ENCODE measurements at places on chromosomes 3 and 15.

DNA sequence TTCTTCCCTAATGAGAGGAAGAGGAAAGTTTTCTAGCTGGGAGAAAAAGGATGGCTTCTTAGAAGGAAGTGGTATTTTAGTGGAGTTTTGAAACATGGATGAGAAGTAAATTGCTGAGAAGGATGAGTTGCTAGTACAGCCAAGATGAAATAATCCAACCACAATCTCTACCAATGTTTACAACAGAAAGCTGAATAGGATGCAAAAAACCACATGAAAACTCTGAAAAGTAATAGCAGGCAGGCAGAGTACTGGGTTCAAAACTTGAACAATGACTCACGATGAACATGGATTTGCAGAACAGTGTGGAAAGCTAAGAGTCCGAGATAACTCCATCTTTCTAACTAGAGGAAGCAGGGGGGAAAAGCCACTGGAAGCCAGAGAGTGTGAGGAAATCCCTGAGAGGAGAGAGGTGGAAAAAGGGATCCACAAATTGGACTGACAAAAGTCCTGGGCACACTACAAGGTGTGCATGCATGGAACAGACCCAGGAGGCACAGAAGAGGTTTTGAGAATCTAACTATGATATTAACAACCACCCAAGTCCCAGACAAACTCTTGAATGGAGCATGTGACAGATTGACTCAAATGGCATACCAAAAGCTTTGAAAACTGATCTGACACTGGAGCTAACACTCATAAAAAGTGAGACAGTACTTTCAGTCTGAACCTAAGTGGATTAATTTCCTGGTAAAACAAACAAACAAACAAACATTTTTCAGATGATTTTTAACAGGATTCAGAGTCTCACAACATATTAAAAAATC lies 76.7 kb downstream of the ST6GAL1 start:
- no peak for DNase-seq

DNA sequence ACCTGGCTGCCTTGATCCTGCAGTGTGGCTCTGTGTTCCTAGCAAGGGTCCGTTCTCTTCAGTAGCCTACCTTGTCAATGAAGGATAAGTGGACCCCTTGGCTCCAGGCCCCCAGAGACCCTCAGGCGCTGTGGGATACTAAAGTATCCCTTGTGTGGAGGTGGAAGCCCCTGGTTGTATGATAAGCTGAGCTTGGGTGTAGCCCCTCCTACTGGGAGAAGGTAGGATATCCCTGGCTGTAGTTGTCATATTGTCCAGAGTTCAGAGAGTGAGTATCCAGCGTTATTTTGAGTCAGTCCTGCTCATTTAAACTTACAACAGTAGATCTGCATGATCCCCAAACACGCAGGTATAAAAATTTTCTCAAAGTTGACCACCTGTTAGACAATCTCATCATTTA lies 496.8 kb downstream of the CNTN4 start:
- no peak for DNase-seq

GRCh38 chr3:57063032-57063431 lies 2.6 kb downstream of the SPATA12 start:
- no peak for DNase-seq

GRCh38 chr3:63037116-63037515 lies 161.9 kb upstream of the CADPS start:
- no peak for DNase-seq

DNA sequence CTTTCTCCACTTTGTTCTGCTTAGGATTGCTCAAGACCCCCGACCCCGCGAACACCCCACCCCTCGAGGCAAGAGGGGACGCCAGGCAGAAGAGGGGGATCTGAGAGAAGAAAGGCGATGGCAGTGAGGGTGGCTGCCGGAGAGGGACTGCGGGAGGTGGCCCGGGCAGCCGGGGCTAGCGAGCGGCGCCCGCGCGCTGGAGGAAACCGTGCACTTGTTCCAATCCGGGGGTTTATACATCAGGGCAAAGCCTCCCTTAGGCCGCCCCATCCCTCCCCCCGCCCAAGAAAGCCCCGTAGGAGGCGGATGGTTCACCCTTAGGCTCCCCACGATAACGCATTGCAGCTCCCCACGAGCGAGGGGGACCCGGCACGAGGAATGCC lies 475 bp downstream of the ERC2 start:
- peak; percentile 11 for DNase-seq

DNA sequence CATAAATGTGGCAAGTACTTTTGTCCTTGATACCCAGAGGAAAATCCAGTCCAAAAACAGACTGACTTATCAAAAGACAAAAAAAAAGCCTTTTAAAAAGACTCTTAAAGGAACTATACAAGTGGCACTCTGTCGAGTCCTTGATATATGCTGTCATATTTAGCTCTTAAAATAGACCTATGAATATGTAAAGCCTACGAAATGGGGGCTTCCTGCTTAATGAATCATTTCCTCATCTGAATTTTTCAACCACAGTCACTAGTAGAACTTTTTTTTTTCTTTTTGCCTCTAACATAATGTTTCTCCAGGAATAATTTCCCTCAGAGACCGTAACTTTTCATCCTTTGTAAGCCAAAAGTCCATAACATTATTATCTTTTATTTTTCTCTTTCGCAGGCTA lies 95.8 kb downstream of the P3H2 start:
- no peak for DNase-seq

GRCh38 chr3:151460774-151461450 lies at the start of gene IGSF10:
Gene IGSF10 (minus strand): TSS chr3:151461061. CDS start chr3:151458709, 2,352 bp downstream.
- DNase-seq: peak; percentile 7

DNA sequence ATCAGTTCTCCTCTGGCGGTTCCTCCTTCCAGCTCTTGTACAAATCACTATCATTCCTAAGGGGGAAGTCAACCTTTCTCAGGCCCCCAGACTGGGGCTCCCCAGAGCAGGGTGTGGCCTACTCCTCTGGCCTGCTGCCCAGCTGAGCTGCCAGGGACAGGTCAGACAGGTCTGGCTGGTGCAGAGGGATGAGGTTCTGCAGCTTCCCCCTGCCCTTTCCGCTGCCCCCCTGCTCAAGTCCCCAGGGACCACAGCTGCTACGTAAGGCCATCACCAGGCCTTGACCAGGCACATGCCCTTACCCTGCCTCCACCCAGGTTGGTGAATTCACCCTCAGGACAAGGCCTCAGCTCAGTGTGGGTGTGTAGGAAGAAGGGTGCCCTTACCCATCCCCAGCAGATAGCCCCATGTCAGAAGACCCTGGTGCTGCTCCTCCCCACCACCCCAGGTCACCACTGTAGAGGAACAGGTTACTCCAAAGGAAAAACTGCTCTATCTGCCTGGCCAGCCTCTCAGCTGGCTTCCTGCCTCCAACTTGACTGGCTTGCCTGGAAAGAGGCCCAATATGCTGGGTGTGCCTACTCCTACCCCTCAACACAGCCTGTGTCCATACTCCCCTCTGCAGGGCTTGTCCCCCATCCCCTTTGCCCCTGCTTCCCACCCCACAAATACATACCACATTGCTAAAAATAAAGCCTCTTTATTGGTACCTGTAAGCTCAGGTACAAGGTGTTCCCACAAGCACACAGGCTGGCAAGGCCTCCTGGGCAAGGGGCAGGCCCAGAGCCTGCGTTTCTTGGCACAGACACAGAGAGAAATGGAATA lies 12.0 kb downstream of the CSRNP1 start:
- no peak for DNase-seq

GRCh38 chr3:42988566-42988965 lies 9.5 kb downstream of the GASK1A start:
- no peak for DNase-seq

DNA sequence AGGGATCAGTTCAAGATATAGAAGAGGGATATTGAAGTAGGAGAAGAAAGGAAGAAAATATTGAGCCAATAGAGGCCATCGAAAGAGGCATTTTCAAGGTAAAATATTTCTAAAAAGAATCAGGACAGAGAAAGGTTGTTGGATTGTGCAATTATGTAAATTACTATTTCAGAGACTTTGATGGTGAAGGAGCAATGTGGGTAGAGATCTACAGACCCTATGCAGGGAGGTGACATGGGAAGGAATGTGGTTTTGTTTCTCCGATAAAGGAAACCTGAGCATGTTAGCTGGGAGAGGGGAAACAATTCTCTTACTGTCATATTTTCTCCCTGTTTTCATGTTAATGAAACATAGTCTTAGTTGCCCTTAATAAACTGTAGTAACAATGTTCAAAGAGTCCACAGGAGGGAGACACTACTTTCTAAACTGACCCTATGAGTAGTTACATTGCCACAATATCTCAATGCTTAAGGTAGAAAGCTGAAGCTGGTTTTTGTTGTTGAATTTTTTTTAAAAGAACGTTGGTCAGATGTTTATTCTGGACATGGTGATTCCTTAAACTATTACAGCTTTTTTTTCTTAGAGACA lies 133.3 kb downstream of the GRM7 start:
- no peak for DNase-seq

DNA sequence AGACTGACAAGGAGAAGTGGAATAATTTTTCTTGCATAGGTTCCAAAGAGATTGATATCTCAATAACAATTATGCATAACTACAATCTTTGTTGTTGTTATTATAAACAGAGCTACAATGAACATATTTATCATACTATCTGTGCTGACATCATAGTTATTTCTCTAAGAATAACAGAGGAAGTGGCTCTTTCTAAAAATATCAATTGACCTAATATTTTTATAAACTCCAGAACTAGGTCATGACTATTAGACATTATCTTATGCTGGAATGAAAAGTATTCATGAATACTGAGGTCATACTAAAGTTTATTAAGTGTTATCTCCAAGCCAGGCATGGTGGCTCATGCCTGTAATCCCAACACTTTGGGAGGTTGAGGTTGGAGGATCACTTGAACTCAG lies 114.1 kb downstream of the DCLK3 start:
- no peak for DNase-seq

DNA sequence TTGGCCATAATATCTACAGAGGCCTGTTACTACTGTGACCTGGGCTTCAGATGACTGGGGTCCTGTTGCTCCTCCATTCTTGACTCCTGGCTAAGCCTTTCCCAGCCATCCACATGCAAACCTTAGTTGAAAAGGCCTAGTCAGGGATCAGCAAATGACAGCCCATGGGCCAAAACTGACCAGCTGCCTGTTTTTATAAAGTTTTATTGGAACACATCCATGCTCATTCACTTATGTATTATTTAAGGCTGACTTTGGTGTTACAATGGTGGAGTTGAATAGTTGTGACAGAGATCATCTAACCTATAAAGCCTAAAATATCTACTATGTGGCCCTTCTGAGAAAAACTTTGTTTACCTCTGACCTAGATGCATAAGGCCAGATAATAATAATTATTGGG lies 16.8 kb upstream of the SLC4A7 start:
- DNase-seq: no peak

DNA sequence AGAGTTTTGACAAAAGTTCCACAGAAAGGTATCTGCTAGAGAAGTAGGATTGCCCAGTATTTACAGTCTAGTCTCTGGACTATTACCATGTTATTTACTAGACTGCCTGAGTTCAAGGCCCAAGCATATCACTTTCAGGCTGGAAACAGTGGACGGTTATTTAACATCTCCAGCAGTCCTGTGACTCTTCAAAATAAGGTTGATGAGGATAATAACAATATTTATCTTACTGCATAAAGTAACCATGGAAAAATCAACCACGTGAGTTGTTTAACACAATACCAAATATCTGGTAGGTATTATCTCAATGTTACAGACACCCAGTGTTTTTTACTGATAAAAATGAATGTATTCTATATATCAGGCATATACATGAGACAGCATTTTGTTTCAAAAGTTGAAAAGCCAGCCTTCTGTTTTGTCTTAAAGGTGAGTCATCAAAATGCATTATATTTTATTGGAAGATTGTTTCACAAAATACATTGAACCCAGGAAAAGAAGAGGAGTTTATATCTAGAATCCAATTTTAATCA lies 535.8 kb downstream of the TBL1XR1 start:
- no peak for DNase-seq

DNA sequence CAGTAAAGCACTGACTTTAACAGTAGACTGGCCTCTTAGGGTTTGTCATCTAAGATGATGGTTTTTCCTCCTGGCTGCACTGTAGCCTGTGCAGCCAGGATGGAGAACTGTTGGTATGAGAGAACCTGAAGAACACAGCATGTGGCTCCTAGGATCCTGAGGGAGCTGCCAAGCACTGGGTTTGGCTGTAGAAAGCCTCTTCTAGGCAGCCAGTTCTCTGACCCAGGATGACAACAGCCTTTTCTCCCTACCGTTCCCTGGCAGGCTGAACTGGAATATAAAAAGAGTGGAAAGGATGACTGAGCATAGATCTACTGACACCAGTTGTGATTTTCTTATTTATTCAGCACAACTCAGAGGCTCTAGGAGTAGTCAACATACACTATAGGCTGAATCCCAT lies 34.3 kb upstream of the MANF start:
- DNase-seq: no peak
